Activated T-helper 17 cell treated with anti-CD3 and anti-CD28 coated beads, Interleukin-2, amount 50 U/mL, for 72 hours (primary cell): ENCODE measurements at places on chromosomes 12 and 14.

DNA sequence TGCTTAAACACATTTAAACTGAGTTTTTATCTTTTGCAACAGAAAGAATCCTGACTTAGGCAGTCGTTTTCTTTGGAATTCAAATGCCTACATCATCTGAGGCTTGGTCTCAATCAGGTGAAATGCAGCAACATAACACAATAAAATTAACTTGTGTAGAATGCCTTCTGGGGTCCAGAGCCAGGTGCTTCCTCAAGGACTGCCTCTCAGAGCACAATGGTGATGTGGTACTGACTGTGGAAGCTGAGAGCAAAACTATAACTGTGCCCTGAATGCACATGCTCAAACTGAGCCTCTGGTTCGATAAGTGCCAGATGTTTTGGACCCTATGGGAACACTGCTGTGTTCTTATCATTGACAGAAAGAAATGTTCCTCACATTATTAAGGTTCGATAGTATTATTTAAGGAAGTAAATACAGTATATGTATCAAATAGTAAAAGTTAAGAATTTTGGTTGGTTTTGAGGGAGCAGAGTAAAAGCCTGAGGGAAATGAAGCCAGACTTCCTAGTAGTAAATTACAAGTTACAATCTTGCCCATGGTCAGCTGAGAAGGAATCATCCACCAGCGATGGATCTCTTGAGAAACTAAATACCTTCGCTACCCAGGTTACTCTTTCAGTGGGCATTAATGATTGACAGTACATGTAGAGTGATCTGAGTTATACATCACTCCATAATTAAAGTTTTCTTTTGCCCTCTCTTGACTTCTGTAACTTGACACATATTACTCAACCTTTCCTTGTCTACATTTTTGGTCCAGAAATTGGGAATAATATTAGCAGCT is 122.9 kb upstream of the ATP2B1 start:
- H3K27ac ChIP-seq = no peak overlapping the region
- ATAC-seq = no peak
- H3K36me3 ChIP-seq = no peaks in the 10 kb centered on the region
- no peaks in the 10 kb centered on the region for H3K27me3 ChIP-seq

- no peak overlapping the region for H3K27ac ChIP-seq
- H3K27me3 ChIP-seq = no peaks in the 10 kb centered on the region
- no peaks in the 10 kb centered on the region for H3K36me3 ChIP-seq
- no peaks in the 10 kb centered on the region for H3K4me1 ChIP-seq
- ATAC-seq = no peak
- H3K4me3 ChIP-seq = no peak overlapping the region
These were observed 1374.6 kb downstream of the FSCB start for GRCh38 chr14:43132441-43132840.

DNA sequence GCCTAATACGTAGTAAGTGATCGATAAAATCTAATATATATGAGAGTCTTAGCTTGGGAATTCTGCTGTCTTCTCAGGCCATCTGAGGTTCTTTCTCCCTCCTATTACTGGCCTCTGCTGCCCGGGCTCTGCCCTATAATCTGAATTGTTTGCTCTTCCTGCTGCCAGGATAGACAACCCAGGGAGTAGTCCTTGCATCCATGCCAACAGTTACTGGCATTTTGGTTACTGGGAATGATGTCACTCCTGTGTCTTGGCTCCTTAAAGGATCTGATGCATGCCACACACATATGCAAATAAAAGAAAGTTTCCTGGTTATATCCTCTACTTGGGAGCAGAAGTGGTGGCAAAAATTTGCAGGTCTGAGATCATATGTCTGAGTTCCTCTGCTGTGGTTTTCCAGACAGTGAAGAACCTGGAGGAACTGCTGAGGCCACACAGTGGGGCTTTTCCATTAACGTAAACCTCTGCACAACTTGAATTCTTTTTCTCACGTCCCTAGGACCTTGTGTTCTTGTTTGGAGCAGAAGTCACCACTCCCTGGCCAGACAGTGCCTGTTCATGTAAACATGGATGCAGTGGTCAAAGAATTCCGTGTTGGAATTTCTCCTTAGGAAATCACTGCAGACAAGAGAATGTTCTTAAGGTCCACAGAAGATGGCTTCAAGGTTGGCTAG is 320.6 kb upstream of the TBX3 start:
- H3K4me3 ChIP-seq = no peak overlapping the region
- H3K27ac ChIP-seq = no peak overlapping the region
- no peaks in the 10 kb centered on the region for H3K4me1 ChIP-seq
- peaks cover 3% of the 10 kb centered on the region for H3K27me3 ChIP-seq
- no peaks in the 10 kb centered on the region for H3K36me3 ChIP-seq
- ATAC-seq = no peak

- no peaks in the 10 kb centered on the region for H3K4me1 ChIP-seq
- no peak overlapping the region for H3K4me3 ChIP-seq
These were observed 191.7 kb upstream of the LHX5 start for GRCh38 chr12:113663396-113663795.

DNA sequence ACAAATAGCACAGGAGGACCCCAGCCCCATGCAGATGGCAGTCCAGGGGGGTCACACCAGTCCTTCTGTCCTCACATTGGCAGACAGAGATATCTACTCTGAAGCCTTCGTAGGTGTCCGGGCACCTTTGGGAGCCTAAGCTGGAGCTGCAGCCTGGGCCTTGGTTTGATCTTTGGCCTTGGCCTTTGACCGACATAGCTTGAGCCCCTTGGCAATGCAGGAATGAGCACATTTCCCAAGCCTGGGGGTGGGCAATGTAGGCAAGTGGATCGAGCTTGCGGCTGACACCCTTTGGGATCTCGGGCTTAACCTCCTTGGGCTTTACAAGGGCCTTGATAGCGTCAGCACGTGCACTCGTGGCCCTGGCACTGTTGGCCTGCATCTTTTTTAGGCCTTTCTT is 6.4 kb downstream of the COQ5 start:
- no peak overlapping the region for H3K27ac ChIP-seq
- ATAC-seq = no peak
- peaks cover 5% of the 10 kb centered on the region for H3K4me1 ChIP-seq
- H3K27me3 ChIP-seq = no peaks in the 10 kb centered on the region
- no peak overlapping the region for H3K4me3 ChIP-seq
- no peaks in the 10 kb centered on the region for H3K36me3 ChIP-seq

DNA sequence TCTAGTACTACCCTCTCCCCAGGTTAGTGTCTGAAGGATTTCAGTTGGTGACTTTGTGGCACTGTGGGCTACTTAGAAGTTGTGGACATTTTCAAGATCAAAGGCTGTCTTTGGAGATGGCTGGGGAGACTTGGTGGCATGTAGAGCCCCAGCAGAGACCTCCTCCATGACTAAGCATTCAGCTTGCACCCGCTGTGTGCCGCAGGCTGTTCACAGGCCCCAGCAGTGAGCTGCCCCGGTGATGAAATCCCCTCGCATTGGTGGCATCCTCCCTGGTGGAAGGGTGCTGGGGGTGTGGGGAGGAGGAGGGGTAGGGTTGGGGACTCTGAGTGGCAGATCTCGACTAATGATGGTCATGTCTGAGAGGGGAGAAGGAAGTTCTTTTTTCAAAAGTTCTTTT is 173.9 kb downstream of the TSPAN9 start:
- H3K27me3 ChIP-seq = peaks cover 14% of the 10 kb centered on the region
- H3K27ac ChIP-seq = no peak overlapping the region
- H3K4me3 ChIP-seq = no peak overlapping the region
- H3K36me3 ChIP-seq = no peaks in the 10 kb centered on the region
- ATAC-seq = no peak

DNA sequence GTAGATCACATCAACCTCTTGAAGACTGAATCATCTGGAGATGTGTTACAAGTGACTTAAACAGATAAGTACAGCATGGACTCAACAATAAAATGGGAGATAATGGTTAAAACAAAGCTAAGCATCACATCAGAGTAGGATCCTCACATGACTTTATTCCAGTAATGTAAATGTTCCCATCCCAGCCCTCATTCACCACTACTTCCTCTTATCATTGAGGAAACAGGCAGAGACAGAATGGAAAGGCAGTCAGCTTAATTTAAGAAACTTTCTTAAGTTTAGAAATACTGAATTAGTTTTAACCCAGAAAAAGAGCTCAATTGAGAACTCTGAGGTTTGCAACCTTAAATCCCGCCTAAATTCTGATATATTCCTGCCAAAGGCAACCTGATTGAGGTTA is 1.2 kb upstream of the ALG10 start:
- H3K4me3 ChIP-seq = peak overlapping the region; percentile 95
- H3K4me1 ChIP-seq = no peaks in the 10 kb centered on the region
- H3K27ac ChIP-seq = peak overlapping the region; percentile 97
- H3K36me3 ChIP-seq = peaks cover 16% of the 10 kb centered on the region
- no peak for ATAC-seq

DNA sequence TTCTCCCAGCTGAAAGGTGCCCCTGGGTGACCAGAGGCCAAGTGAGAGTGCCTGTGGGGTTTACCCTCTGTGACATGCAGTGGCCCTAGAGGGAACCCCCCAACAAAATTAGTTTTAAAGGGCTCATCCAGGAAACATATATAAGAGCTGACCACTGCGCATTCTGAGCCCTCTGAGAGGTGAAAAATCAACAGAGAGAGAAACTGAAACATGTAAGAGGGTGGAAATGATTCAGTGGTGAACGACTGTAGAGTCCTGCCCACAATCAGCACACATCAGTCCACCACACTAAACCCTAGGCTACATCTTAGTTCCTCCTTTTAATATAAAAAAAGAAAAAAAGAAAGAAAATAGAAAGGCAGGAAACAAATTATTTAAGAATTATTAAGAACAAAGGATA is 21.0 kb upstream of the ACSM4 start:
- no peak overlapping the region for H3K27ac ChIP-seq
- ATAC-seq = peak; percentile 40
- no peaks in the 10 kb centered on the region for H3K4me1 ChIP-seq
- H3K4me3 ChIP-seq = no peak overlapping the region

GRCh38 chr12:131927110-131928079 is 1.7 kb upstream of the PUS1 start:
- peaks cover 6% of the 10 kb centered on the region for H3K4me1 ChIP-seq
- peak overlapping the region; percentile 90 for H3K4me3 ChIP-seq
- ATAC-seq = no peak
- H3K36me3 ChIP-seq = peaks cover 30% of the 10 kb centered on the region
- peak overlapping the region; percentile 76 for H3K27ac ChIP-seq

- peaks cover 100% of the 10 kb centered on the region for H3K36me3 ChIP-seq
- no peak for ATAC-seq
- H3K27ac ChIP-seq = peak overlapping the region; percentile 13
- H3K4me3 ChIP-seq = peak overlapping the region; percentile 88
- H3K4me1 ChIP-seq = peaks cover 41% of the 10 kb centered on the region
These were observed 145.6 kb upstream of the AMIGO2 start for GRCh38 chr12:47225356-47225755.

GRCh38 chr14:71733210-71733883 is 198.9 kb upstream of the RGS6 start:
- H3K4me1 ChIP-seq = no peaks in the 10 kb centered on the region
- H3K27me3 ChIP-seq = no peaks in the 10 kb centered on the region
- no peak overlapping the region for H3K4me3 ChIP-seq
- peaks cover 98% of the 10 kb centered on the region for H3K36me3 ChIP-seq
- no peak overlapping the region for H3K27ac ChIP-seq

GRCh38 chr12:38163442-38163801 is 153.2 kb upstream of the ALG10B start:
- ATAC-seq = no peak
- no peak overlapping the region for H3K4me3 ChIP-seq
- no peaks in the 10 kb centered on the region for H3K36me3 ChIP-seq
- H3K27ac ChIP-seq = no peak overlapping the region

GRCh38 chr12:75628511-75628910 is 117.1 kb upstream of the KRR1 start:
- no peak for ATAC-seq
- no peaks in the 10 kb centered on the region for H3K36me3 ChIP-seq
- no peaks in the 10 kb centered on the region for H3K4me1 ChIP-seq
- no peak overlapping the region for H3K27ac ChIP-seq
- no peak overlapping the region for H3K4me3 ChIP-seq

GRCh38 chr14:51677266-51677665 is 25.6 kb downstream of the FRMD6 start:
- no peak overlapping the region for H3K4me3 ChIP-seq
- peaks cover 20% of the 10 kb centered on the region for H3K27me3 ChIP-seq
- no peak overlapping the region for H3K27ac ChIP-seq

DNA sequence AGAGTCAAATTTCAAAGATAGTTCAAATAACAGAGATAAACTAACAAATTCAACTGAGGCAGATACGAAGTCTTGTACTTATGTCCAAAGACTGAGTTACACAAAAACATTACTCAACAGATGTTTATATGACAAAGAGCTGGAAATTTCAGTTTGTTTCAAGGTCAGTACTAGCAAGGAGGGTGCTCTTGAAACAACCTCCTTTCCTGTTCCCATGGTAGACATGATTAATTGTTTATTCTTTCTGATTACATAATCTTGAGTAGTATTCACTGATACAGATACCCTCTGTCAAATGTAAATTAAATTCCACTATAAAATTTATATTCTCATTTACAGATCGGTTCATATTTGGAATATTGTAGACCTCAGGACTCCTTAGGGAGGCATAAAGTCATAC is 23.4 kb downstream of the TSPAN8 start:
- ATAC-seq = no peak
- no peak overlapping the region for H3K4me3 ChIP-seq
- H3K36me3 ChIP-seq = no peaks in the 10 kb centered on the region
- no peaks in the 10 kb centered on the region for H3K27me3 ChIP-seq
- H3K4me1 ChIP-seq = no peaks in the 10 kb centered on the region

GRCh38 chr12:54306925-54307741 is 6.3 kb upstream of the NFE2 start:
- ATAC-seq = peak; percentile 79
- H3K27me3 ChIP-seq = peaks cover 17% of the 10 kb centered on the region
- H3K4me3 ChIP-seq = no peak overlapping the region
- no peaks in the 10 kb centered on the region for H3K36me3 ChIP-seq
- peak overlapping the region; percentile 60 for H3K27ac ChIP-seq

DNA sequence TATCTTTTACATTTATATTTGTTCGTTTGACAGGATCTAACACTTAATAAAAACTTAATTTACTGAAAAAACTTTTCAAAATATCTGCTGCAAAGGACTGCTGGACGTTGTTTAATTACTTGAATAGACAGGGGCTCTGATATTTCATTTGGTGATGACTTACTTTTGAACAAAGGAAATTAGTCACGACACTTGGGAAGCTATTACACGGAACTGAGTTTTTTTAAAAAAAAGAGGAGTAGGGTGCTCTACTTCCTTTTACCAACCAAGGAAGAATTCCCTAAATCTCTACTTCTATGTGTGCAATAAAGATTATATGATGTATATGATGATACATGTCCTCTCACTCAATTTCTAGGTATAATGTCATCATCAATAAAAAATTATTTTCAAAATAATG is 4.7 kb downstream of the FGD6 start:
- H3K36me3 ChIP-seq = peaks cover 3% of the 10 kb centered on the region
- no peak overlapping the region for H3K27ac ChIP-seq
- H3K4me1 ChIP-seq = peaks cover 6% of the 10 kb centered on the region

- H3K4me3 ChIP-seq = no peak overlapping the region
- ATAC-seq = peak; percentile 94
- no peaks in the 10 kb centered on the region for H3K27me3 ChIP-seq
- H3K27ac ChIP-seq = no peak overlapping the region
- no peaks in the 10 kb centered on the region for H3K4me1 ChIP-seq
These were observed 123.1 kb downstream of the GALC start for GRCh38 chr14:87869619-87870583.

- no peak for ATAC-seq
- peaks cover 16% of the 10 kb centered on the region for H3K27me3 ChIP-seq
- H3K27ac ChIP-seq = no peak overlapping the region
- H3K4me1 ChIP-seq = no peaks in the 10 kb centered on the region
- H3K36me3 ChIP-seq = no peaks in the 10 kb centered on the region
These were observed 19.0 kb upstream of the NUDT14 start for GRCh38 chr14:105200074-105200473.
